Activated CD8-positive, alpha-beta memory T cell treated with anti-CD3 and anti-CD28 coated beads for 1 hour (primary cell): ENCODE measurements at places on chromosomes 12 and 14.

DNA sequence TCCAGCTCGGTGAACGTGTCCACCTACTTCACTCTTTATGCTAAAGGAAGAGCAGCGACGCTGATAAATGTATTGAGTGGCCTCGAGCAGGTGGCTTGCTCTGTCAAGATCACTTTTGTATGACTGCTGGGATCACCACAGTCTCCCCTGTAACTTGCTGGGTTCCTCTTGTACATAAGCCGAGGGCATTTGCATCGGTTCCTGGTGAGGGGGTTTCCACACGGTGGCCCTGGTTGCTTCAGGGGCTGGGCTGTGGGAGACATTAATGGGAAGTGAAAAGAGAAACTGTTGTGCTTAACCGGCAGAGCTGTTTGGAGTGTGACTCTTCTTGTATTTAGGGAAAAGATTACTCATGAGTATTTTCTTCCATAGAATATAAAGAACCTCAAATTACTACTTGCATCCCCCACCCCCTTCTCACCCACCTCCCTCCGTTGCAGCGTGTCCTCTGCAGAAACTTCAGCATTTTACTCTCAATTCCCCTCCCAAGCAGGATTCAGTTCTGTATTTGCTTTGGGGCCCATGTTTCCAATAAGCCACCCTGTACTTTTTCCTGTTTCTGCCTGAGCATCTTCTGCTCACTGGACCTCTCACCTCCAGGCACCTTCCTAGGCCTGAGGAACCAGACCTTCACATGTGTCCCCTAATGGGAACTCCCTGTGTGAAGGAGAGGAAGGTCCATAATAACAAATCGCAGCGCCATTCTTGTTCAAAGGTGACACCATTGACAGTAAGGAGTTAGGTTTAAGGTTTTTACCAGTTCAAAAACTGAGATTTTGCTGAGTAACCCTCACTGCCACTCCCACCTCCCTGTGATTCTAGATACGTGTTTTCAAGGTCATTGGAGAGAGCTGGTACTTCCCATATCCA lies 187.0 kb downstream of the ETV6 start:
- no peak for DNase-seq

- no peak for DNase-seq
Observed at GRCh38 chr14:69963966-69964365, 84.8 kb downstream of the SMOC1 start.

- DNase-seq: no peak
Observed at GRCh38 chr12:27221625-27222387, 22.3 kb upstream of the STK38L start.

DNA sequence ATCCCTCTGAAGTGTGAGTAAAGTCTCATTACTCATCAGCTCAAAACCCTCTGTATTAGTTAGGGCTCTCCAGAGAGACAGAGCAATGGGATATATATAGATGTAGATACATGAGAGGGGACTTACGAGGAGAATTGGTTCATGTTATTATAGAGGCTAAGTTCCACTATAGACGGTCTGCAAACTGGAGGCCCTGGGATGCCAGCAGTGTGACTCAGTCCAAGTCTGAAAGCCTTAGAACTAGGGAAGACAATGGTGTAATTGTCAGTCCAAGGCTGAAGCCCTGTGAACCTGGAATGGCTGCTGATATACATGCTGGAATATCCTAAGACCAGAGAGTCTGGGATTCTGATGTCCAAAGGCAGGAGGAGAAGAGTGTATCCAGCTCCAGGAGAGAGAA lies 57.3 kb upstream of the CEP83 start:
- no peak for DNase-seq

GRCh38 chr12:71804505-71804904 lies 35.1 kb upstream of the TBC1D15 start:
- DNase-seq: no peak

DNA sequence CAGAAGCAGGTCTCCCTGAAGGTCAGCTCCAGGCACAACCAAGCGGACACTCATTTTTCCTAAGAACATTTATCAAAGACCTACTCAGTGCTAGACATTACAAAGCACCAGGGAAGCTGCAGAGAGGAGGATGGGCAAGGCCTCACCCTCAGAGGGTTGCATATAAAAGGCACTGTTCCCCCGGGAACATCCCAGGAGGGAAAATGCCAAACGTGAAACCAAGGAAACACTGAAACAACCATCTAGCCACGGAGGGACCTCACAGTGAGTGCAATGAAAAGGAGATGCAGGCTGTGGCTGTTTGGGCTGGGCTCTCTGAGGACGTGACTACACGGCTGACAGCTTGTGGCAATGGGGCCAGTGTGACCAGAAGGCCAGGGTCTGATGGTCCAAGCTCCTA lies 117.4 kb upstream of the VASH1 start:
- no peak for DNase-seq

- no peak for DNase-seq
Observed at GRCh38 chr12:57166971-57167371, 19.6 kb upstream of the LRP1-AS start.

DNA sequence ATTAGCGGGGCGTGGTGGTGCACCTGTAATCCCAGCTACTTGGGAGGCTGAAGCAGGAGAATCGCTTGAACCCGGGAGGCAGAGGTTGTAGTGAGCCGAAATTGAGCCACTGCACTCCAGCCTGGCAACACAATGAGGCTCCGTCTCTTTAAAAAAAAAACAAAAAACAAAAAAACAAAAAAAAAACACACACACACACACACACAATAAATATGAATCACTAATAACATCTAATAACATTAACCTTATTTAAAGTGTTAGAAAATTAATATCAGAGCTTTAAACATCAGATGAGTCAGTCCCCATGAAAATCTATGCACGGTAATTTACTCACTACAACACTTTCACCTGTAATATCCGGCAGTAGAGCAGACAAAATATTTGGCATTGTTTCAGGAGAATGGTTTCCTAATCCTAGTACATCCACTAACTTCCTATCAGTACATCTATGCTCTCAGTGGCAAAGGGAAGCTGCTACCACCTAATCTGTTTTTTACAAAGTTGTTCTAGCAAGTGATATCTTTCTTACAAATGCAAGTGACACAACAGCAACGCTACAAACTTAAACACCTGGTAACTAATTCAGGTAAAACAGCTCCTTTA lies 36.2 kb downstream of the MED13L start:
- DNase-seq: no peak

GRCh38 chr12:76569685-76570604 lies 10.4 kb upstream of the OSBPL8 start:
- DNase-seq: no peak

- no peak for DNase-seq
Observed at GRCh38 chr14:46058964-46059563, 592.5 kb downstream of the RPL10L start.

GRCh38 chr14:76089575-76089974 lies 62.1 kb upstream of the GPATCH2L start:
- DNase-seq: no peak

GRCh38 chr12:40668099-40668529 lies 24.1 kb upstream of the CNTN1 start:
- no peak for DNase-seq

- DNase-seq: no peak
Observed at GRCh38 chr12:97716356-97716755, 253.8 kb downstream of the RMST start.

DNA sequence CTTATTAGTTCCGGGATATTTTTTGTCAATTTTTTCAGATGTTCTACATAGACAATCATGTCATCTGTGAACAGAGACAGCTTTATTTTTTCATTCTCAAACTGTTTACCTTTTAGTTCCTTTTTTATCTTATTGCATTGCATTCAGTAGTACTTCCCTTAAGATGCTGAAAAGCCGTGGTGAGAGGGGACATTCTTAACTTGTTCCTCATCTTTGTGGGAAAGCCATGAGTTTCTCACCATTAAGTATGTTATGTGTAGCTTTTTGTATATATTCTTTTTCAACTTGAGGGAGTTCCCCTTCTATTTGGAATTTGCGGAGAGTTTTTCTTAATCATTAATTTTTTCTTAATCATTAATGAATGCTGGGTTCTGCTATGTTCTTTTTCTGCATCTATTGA lies 1727.1 kb upstream of the SEL1L start:
- DNase-seq: no peak

GRCh38 chr12:31057671-31058070 lies 16.0 kb upstream of the DDX11 start:
- no peak for DNase-seq

GRCh38 chr14:26935733-26936132 lies 337.9 kb upstream of the NOVA1 start:
- DNase-seq: no peak

GRCh38 chr12:89649139-89649538 lies 59.5 kb downstream of the ATP2B1 start:
- DNase-seq: no peak

DNA sequence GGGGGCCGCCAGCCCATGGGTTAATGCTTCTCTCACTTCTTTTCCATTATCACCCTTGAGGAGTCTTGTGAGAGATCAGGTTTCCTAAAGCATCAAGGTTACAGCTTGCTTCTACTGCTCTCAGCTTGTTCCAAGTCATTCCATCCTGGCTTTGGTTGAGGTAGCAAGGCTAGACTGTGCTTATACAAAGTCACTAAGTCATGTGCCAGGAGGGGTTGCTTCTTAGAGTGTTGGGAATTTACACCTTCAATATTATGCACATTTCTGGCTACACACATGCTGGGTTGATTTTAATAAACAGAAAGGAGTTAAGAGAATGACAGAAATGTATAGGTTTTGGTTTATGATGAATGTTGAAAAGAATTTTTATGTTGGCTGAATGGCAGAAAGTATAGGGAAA lies 21.8 kb downstream of the IFT43 start:
- no peak for DNase-seq

DNA sequence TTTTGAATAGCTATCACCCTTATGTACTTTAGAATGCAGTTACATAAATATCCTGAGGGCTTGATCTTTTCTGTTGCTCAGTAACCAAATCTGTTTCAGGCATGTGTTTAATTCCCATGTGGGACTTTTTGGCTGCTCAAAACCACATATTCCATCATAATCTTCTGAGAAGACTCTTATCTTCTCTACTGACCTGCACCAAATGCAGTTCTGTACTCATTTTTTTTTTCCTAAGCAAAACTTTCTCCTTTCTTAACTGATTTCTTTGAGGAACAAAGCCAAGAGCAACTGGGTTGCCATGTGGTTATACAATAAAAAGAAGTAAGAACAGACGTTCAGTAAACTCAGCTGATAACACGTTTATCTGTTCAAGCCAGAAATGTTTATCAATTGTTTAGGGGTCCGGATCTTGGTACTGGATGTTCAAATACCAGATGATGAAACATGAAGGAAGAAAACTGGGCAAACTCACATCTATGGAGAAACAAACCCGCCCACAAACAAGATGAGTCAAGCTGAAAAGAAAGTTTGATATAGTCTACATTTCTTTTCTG lies 50.1 kb downstream of the TMEM132C start:
- no peak for DNase-seq

- no peak for DNase-seq
Observed at GRCh38 chr14:83779266-83779665, 1750.7 kb upstream of the FLRT2 start.
